ENCODE measurements at places on chromosomes 16 and 17.

GRCh38 chr16:12423131-12423530 lies 380.6 kb downstream of the CPPED1 start:
- DNase-seq = no peak

DNA sequence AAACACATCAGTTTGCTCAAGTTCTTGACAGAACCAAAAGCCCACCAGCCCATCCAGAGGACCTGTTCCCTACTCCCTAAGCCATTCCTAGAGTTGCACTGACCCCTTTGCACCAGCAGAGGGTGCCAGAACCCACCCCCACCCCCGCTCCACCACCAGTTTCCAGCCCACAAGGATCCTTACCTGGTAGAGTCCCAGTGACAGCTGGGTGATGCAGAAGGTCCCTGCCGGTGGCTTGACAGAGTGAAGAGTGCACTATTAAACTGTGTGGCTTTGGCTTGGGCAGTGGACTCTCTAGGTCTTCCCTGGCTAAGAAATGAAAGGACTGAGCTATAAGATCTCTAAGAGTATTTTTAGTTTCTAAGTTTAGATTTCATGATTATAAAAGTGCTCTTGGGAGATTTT lies 73.3 kb upstream of the MTMR4 start:
- peak; percentile 46 for DNase-seq

GRCh38 chr16:4212211-4212933 lies 29.5 kb downstream of the SRL start:
- no peak for DNase-seq

- peak; percentile 11 for DNase-seq
Measured at GRCh38 chr16:73304008-73304774, 256.3 kb upstream of the ZFHX3 start.

GRCh38 chr16:21197621-21198020 lies 13.8 kb downstream of the ZP2 start:
- no peak for DNase-seq

DNA sequence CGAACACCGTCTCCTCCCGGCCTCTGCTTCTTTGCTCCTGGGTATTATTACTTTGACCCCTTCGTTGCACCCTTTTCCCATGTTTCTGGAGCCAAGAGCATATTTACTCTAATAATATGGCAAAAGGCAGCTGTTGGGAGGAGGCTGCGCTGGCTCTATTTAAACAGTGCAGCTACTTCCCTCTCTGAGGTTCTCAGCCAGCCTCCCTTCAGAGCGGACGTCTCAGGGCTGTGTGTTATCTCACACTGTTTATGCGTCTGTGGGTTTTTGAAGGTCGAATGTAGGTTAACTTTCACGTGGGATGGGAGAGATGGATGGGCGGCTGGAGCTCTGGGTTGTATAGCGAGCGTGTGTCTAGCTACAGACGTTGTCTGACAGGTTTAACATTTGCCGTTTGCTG lies 45.3 kb downstream of the COX4I1 start:
- DNase-seq = no peak
